H9 (cell line): ENCODE measurements at places on chromosomes 3 and 15. TPM values are rescaled to one million over a fixed set of nuclear protein-coding genes. Genes with fewer than 3 reads are reported as not detected.
A peak's percentile ranks its signal among the peaks of the same experiment; 100 is the strongest.

GRCh38 chr3:136624894-136625815, 127.0 kb downstream of the STAG1 start:
- no peak for DNase-seq

DNA sequence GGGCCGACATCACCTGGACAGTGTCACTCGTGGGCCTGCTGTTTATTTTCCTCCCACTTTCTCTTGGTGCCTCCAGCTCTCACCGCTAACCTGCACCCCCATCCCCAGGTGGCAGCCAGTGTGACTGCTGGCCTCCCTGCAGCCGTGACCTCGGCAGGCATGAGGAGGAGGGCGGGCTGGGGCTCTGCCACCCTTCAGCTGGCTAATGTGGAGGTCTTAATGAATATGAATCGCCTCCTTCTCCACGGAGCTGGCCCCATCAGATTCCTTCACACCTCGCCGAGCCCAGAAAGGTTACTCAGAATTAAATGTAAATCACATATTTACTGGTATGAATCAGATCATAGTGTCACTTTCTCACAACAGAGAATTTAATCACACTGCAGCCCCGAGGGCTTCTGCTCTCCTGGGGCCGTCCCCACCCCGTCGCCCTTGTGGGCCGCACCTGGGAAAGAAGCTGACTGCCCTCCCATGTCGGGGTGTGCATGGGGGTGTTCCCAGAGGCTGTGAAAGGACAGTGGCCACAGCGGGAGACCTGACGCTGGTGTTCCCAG, 171.1 kb upstream of the TLE3 start:
- DNase-seq = no peak

DNA sequence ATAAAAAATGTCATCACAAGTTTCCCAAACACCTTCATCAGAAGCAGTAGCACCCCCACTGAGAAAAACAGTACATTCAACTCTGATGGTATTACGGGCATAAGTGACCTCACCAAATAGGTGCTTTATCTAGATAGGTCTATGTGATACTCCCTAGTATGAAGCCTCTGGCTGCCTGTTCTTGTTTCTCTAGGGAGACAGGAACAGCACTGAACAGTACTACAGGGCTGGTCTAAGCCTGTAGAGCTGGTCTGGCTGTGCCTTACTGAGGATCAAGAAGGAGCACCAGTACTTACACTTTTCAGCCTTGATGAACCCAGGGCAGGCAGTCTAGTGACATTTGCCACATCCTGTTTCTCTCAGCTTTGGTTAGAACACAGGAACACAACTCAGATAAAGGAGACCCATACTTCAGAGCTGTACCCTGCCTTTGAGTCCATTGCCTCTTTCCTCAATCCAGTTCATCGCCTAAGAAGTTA, 35.9 kb downstream of the OXNAD1 start:
- DNase-seq = no peak

The PLCH1 gene
- total RNA-seq = 17.8 and 19.0 TPM in 2 replicates

DNA sequence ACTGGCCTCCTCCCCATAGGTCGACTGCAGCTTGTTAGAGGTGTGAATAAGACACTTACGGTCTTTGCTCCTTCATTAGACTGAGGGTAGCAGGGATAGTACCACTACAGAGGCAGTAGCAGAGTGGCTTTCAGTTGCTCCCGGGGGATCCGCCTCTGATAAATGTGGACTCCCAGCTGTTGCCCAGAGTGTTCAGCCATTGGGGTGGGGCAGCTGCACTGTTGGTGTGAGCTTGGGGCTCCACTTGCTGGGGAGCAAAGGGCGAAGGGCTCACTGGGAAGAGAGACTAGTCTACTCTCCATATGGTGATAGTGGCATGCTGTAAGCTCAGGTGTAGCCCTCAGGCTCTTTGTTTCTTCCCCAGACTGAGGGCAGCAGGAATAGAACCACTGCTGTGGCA, 239.1 kb downstream of the LRRN1 start:
- no peak for DNase-seq

DNA sequence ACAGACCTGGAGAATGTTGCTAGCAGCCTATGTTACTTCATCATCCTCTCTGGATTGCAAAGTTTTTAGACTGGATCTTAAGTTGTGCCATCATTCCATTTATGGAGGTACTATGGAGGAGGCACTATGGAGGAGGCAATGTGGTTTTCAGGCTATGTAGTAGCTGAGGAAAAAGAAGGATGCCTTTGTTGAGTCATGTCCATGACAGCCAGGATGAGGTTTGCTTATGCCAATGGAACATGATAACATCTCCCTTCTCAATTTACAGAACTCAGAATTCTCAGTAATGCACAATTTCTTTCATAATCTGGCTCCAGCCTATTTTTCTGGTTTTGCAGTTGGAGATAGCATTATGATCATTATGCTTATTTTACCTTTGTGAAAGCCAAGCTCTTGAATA, 65.9 kb upstream of the TMEM108 start:
- DNase-seq = no peak

The FANCD2OS gene
- not detected in 2 replicates for total RNA-seq

The CTNNB1 gene
- 500 and 505 TPM in 2 replicates for total RNA-seq

- DNase-seq = peak; percentile 97
Observed at GRCh38 chr3:39383881-39384664, 903 bp downstream of the SLC25A38 start.

- DNase-seq = no peak
Observed at GRCh38 chr3:119747357-119747756, 34.5 kb upstream of the NR1I2 start.

The LRRC3B gene
- 0.31 and 0.35 TPM in 2 replicates for total RNA-seq

- DNase-seq = no peak
Observed at GRCh38 chr15:80072285-80072994, 13.0 kb downstream of the ZFAND6 start.

DNA sequence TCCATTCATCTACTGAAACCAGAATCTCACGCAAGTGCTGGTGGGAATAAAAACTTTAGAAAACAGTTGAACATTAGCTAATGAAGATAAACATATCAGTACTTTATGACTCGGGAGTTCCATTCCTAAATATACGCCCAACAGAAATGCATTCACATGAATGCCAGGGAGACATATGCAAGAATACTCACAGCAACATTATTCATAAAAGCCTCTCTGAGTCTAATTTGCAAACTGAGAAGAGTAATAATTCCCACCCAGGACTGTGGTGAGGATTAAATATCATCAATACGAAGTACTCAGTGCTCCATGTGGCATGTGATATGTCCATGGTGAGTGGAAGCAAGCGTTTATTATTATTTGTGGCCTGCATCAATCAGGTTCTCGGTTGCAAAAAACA, 65.6 kb upstream of the OXTR start:
- no peak for DNase-seq

The CAMK2N2 gene
- 12.6 and 13.9 TPM in 2 replicates for total RNA-seq

DNA sequence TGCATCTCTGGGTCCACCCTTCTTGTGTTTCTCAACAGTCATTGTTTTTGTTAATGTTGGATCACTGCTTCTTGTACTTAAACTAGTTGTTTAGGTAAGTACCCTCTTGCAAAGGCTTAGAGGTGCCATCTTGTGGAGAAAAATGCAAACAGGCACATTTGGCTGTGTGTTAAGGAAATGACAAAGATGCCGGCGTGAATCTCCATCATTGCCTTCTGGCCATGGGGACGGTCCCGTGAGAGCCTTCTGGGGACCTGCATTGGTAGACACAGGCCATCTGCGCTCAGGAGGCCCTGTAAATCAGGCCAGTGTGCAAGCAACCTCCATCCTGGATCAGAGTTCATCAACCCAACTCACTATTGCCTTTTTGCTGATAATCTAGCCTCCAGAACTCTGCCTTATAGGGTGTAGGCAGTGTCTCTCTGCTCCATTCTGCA, 158.6 kb upstream of the NR2E3 start:
- DNase-seq = peak; percentile 69
